ENCODE measurements at places on chromosomes 12 and 14.

- DNase-seq: no peak
Observed at GRCh38 chr12:56677680-56678079, 10.4 kb downstream of the PTGES3 start.

GRCh38 chr12:123754041-123754772 is 7.9 kb upstream of the DNAH10 start:
- DNase-seq: no peak

DNA sequence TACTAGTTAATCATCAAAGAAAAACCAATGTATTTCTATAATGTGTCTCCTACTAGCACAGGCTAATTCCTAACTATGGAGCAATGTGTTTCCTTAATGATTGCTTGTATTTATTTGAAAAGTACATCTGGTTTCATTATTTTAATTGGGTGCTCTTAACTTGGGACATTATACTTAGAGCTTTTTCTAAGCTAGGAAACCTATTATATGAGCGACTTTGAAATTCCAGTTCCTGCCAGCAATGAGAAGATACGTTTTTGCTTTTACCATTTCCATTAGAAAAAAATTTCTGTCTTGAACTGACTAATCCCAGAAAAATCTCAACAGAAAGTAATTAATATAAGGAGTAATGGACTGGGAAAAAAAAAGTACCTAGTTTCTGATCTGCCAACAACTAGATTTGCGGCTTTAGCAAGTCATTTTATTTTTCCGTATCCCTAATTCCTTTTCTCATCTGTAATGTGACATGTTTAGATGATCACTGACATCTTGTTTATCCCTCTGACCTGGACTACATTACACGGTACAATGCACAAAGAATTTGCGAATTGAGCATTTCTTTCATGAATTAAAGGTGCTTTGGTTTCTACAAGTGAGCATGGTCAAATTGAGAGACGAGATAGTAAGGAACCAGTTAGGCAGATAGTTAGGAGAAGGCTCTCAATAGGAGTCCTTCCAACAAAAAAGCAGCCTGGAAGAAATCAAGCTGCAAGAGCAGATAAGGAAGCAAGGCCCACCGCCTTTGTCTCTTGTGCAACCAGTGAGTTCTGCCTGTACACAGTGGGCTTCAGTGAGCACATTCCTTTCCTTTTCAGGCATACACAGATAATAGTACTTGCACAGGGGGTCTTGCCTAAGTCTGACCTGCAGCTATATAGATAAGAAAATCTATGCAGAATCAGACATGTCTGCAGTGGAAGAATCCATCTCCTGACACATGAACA is 1765.0 kb upstream of the FLRT2 start:
- DNase-seq: no peak

DNA sequence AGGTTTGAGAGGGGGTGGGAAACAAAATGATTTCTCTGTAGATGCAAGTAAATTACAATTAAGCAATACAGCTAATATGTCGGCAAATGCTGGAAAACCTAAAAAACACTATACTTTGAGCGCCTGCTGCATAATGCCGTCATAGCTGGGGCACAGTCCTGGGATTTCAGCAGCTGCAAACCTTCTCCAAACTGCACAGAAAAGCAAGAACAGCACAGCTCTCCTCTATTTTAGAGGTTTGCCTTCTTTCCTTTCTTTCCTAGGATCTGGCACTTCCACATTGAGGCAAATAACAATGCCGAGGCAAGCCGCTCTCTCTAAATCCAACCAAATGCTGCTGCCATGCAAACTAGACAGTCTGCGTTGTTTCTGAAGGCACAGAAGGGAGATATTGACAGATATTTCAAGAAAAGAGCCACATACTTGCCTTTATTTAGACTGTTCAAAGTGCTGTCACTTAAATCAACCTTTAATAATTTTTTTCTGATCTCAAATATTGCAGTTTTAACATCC is 287.1 kb upstream of the G2E3 start:
- no peak for DNase-seq

- no peak for DNase-seq
Observed at GRCh38 chr12:80192087-80192486, 92.8 kb downstream of the OTOGL start.

- no peak for DNase-seq
Observed at GRCh38 chr12:98894412-98895085, 249.5 kb downstream of the APAF1 start.

DNA sequence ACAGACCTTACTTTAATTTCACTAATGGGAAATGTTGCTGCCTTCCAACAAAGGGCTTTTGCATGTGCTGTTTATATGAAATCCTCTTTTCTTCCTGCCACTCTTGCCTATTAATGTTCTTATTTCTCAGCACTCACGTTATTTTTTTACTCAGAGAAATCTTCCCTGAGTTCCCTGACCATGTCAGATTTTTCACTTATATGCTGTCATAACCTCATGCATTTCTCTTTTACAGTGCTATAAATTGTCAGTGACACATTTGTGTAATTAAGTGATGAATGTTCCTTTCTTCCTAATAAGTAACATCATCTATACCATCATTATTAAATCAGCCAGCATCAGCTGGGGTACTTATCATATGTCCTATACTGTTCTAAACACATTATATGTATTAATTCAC is 444.1 kb downstream of the DIO2 start:
- DNase-seq: no peak

DNA sequence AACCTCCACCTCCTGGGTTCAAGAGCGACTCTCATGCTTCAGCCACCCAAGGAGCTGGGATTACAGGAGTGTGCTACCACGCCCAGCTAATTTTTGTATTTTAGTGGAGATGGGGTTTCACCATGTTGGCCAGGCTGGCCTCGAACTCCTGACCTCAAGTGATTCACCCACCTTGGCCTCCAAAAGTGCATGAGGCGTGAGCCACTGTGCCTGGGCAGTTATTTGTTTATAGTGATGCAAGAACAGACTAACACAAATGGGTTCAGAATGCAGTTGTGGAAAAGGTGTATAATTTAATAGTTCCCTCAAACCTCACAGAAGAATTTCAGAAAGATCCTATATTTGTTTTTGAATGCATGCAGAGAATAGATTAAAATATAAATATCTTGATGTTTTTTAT is 447.1 kb downstream of the ZFP36L1 start:
- DNase-seq: no peak

DNA sequence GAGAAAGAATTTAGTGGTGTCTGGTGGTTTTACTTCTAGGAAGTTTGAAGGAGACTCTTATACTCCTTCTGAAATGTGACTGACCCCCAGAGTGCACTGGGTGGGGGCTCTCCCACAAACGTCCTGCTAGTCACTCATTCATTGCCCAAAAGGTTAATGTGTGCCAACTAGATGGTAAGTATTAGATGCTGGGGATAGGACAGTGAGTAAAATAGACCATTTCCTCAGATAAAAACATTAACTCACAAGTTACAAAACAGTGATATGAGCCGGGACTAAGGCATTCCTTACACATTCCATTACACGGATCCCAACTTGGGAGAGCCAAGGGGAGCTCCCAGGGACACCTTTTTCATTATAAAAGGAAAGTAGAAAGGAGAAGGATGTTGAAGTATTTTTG is 185.1 kb downstream of the ATXN7L3B start:
- DNase-seq: no peak

- no peak for DNase-seq
Observed at GRCh38 chr14:85528897-85529631, 880 bp upstream of the FLRT2 start.

DNA sequence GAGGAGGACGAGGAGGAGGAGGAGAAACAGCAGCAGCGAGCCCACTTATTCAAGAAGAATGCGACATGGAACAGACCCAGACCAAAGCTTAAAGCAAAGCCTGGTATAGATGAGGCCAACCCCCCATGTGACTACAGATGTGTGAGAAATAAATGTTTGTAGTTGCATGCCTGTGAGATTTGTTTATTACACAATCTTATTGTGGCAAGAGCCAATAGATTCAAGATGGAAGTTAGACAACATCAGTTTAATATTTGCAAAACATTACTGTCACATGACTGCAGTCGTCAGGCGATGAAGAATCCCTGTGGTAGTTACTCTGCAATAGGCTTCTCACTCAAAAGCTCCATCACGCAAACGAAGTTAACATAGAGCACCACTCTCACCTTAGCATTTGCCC is 17.2 kb upstream of the SLC35F4 start:
- no peak for DNase-seq

- no peak for DNase-seq
Observed at GRCh38 chr14:77988970-77989369, 181.2 kb upstream of the NRXN3 start.

DNA sequence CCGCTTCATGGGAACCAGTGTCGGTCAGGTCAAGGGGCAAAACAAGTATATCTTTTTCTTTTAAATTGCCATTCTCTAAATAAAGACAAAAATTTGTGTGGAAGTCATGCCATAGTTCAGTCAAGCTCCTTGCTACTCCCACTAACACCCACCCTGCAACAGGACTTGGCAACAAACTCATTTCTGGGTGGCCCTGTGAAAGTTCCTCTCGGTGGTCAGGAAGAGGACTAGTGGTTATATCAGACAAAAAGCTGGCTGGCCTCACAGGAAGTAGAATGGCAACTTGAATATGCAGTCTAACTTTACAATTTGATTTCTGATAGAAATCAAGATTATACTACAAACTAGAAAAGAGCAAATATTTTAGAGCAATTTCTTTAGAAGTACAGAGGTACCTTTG is 11.2 kb downstream of the DHRS7 start:
- DNase-seq: no peak

DNA sequence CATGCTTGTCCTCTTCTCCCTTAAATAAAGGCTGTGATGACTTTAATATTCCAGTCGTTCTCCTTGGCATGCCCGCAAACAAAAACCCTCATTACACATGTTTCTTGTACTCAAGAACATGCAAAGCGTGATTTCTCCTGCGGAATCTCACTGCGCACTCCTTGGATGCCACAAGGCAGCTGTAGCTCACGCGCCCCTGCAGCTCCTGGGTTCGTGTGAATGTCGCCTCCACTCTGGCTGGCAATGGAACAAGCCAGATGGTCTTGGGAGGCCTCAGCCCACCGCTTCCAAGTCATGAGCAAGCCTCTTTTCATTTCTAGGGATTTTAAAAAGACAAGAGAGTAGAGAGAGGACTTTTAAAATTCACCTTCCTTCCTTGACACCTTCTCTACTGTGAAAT is 403.8 kb downstream of the PCNX1 start:
- DNase-seq: no peak

GRCh38 chr14:34064349-34064748 is 113.5 kb upstream of the EGLN3 start:
- no peak for DNase-seq

GRCh38 chr14:69693145-69693544 is 73.8 kb upstream of the SRSF5 start:
- DNase-seq: no peak

GRCh38 chr14:91867316-91867988 is at the start of gene TC2N:
Gene TC2N, minus strand, starts transcription at chr14:91867536. Its CDS starts 53,767 bp downstream, at chr14:91813769.
- no peak for DNase-seq

DNA sequence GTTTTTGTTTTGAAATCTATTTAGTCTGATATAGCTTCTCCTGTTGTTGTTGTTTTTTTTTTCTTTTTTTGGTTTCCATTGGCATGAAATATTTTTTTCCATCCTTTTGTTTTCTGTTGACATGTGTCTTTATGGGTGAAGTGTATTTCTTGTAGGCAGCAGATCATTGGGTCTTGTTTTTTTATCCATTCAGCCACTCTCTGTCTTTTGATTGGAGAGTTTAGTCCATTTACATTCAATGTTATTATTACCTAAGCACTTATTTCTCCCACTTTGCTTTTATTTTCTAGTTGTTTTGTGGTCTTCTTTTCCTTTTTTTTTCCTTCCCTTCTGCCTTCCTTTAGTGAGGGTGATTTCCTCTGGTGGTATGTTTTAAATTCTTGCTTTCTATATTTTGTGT is 193.6 kb upstream of the TMEM260 start:
- no peak for DNase-seq

GRCh38 chr14:87615822-87616679 is 376.9 kb downstream of the GALC start:
- no peak for DNase-seq

- no peak for DNase-seq
Observed at GRCh38 chr12:21631367-21631766, 26.3 kb downstream of the LDHB start.

GRCh38 chr12:52080403-52081251 is 1.1 kb downstream of the SMIM41 start:
- DNase-seq: no peak

DNA sequence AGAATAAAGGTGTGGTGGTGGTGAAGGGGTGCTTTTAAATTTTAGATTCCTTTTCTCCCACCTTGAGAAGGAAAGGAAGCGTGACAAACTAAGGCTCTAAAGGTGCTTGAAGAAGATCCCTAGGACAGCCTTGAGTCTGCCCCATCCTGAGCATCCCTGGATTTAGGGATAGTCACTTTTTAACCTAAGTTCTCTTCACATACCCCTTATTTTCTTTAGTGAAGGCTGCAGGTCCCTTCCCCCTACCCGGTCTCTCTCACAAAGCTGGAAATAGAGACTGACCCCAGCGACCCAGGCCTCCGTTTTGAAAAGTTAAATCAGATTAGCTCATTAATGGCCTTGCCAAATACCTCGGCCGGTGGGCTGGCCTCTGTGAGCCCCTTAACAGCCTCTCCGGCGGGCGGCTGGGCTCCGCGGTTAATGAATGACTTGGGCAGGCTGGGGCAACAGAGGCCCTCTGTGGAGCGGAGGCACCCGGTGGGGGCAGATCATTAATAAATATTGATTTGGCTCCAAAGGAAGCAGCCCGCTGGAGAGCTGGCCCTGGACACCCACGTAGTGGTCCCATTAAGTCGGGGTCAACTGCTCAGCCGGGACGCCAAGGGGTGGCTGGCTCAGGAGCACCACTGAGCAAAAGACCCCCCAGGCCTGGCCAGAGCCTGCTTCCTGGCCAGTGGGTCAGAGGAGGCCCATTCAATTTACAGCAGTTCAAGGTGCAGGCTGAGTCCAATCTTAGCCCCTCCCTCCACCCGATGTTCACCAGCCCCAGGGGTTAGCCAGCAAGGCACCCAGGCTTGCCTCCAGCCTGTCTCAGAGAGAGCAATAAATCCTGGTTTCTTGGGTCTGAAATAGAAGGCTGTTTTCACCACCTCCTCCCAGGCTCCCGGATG is 31.8 kb downstream of the PAH start:
- no peak for DNase-seq
